ENCODE measurements at places on chromosomes 2 and 18.

- peak; percentile 67 for DNase-seq
Measured at GRCh38 chr18:55425698-55426097, 162.3 kb downstream of the TCF4 start.

DNA sequence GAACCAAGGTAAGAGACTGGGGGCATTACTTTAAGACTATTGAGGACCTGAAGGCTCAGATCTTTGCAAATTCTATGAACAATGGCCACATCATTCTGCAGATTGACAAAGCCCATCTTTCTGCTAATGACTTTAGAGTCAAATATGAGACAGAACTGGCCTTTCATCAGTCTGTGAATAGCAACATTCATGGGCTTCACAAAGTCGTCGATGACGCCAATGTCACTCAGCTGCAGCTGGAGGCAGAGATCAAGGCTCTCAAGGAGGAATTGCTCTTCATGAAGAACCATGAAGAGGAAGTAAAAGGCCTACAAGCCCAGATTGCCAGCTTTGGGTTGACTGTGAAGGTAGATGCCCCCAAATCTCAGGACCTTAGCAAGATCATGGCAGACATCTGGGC, 43.8 kb upstream of the SLC4A10 start:
- no peak for DNase-seq

GRCh38 chr2:38709567-38710194, 41.5 kb downstream of the SRSF7 start:
- no peak for DNase-seq

- DNase-seq: no peak
Measured at GRCh38 chr2:64757126-64757525, 103.4 kb upstream of the SERTAD2 start.

DNA sequence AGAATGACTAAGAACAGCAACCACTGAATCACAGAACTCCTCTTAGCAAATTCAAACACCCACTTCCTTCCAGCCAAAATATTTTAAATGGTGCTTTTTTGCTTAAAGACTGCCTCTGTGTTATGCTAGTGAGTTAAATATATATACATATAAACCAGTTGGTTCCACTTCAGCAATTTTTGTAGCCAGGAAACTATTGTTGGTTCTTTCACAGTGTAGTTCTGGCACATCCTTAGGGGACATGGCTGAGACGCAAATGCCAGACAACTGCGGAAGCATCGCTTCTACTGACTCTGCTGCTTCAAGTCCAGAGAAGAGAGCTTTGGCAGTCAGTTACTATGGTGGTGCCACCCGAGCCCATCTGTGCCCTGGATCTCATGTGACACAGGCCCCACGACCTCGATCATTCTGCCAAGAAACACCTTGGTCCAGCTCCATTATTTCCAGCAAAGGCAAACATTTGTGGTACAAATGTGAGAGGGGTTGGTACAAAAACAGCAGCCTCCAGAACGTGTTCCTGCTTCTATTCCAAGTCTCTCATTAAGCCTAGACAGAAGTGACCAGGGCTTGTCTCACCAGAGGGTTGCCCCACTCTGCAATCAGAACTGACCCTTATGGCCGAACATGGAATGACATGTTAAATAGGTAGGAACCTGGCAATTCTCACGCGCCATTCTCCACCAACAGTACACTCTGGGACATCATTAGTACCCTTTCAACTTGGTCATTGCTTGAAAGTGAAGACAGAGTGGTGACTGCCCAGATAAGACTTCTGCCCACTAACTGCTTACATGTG, 117.8 kb upstream of the NRP2 start:
- no peak for DNase-seq

GRCh38 chr2:63424329-63425078, 163.8 kb downstream of the WDPCP start:
- DNase-seq: no peak

- DNase-seq: no peak
Measured at GRCh38 chr2:120729406-120730399, 6.0 kb upstream of the GLI2 start.

DNA sequence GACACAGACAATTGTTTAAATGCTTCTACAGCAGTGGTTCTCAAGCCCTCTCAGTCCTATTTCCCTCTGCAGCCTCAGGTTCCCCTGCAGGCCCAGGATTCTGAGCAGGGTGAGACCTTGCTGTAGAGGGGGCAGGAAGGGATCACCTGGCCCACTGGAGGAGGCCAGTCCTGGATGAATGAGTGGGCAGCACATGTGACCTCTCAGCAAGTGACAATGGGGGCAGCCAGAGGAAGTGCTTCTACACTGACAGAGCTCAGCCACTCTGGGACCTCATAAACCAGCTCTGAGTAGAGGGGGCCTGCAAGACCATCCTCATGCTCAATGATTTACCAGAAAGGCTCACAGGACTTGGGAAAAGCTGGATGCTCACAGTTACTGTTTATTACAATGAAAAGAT, 63.2 kb downstream of the ASB1 start:
- no peak for DNase-seq

DNA sequence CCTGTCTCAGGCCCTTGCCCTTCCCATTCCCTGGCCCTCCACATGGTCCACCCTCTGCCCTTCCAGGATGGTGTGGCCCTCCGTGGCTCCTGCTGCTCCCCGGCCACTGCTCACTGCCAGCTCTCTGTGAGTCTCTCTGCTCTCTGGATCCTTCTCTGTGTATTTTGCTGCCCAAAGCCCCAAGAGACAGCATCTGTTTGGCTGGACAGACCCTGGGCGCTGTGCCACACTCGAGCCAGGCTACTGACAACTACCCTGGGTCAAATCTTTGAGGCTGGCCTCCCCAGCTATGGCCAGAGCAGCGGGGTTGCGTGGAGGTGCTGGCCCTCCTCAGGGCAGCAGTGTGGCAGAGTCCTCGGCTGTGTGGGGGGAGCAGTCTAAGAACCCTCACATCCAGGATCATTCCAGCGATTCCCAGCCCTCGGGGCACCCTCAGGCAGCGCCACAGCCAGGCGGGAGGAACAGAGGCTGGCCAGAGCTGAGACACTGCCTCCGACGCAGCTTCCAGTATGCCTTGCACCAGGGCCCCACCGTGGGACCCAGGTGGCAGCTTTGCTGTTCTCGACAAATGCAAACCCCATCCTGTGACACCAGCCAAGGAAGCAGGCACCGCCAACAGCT, 139.4 kb upstream of the GLI2 start:
- DNase-seq: no peak

DNA sequence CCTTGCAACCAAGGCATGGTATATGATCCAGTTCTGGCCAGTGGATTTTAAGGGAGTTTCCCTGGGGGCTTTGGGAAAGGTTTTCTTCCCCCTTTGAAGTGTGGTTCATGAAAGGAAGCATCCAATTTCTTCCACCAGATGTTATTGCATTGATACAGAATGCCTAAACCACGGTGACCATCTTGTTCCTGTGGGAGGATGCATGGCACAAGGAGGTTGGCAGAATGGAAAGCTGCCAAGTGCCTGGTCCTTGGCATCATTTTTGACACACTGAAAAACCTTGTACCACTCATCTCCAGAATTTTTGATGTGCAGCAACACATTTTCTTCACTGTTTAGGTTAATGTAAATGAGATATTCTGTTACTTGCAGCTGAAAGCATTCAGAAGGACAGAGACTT, 55.2 kb upstream of the CXCR4 start:
- DNase-seq: no peak

DNA sequence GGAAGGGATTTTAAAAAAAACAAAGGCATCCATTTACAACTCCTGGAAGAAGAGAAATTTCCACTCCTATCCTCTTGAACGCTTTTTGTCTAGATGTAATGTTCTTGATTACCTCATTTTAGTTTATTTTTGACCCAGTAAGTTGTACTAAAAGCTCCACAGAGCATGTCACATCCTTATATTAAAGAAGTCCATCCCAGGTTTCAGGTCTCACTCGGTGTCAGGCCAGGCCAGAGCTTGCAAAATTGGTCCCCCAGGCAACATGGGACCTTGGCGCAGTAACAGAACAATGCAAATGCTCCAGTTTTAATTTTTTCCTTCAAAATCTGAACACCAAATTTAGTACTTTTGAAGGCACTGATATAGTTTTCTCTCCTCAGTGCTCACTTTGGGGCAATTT, 218.4 kb upstream of the REV1 start:
- DNase-seq: no peak

- DNase-seq: no peak
Measured at GRCh38 chr2:96687711-96688640, 45.4 kb downstream of the FER1L5 start.

GRCh38 chr18:67766930-67767329, 250.4 kb upstream of the DSEL start:
- no peak for DNase-seq

DNA sequence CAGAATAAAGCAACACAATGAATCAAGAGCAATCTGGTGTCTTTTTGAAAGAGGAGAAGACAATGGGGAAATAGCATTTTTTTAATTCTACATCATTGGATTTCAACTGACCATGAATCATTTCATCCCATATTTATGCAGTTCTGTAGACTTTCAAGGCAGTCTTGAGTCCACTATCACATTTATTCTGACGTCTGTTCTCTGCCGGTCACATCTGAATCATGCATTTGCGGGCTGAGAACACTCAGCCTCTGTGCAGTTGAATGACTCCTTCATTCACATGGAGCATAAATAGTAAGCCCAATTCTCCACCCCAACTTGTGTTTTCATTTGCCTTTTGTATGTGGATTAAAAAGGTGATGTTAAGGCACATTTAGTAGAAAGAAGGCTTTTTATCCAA, 128.2 kb downstream of the AKAIN1 start:
- no peak for DNase-seq

GRCh38 chr2:205568620-205569019, 113.7 kb upstream of the NRP2 start:
- no peak for DNase-seq

DNA sequence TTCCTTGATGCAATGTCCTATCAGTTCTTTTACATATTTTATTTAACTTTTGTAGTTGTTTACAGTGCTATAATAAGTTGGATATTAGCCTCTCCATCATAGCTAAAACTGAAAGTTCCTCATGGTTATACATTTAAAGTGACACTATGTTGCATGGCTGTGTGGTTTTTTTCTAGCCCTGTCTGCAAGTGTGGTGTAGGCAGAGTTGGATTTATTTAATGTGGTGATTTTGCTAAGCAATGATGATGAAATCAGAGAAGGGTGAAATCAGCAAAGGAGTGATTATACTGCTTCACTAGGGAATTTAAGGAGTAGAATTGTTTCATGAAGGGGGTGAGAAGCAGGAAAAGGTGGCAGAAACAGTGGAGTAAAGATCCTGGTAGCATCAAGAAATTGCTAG, 18.3 kb upstream of the ENOSF1 start:
- no peak for DNase-seq

- DNase-seq: no peak
Measured at GRCh38 chr2:59882822-59883221, 670.6 kb downstream of the BCL11A start.

DNA sequence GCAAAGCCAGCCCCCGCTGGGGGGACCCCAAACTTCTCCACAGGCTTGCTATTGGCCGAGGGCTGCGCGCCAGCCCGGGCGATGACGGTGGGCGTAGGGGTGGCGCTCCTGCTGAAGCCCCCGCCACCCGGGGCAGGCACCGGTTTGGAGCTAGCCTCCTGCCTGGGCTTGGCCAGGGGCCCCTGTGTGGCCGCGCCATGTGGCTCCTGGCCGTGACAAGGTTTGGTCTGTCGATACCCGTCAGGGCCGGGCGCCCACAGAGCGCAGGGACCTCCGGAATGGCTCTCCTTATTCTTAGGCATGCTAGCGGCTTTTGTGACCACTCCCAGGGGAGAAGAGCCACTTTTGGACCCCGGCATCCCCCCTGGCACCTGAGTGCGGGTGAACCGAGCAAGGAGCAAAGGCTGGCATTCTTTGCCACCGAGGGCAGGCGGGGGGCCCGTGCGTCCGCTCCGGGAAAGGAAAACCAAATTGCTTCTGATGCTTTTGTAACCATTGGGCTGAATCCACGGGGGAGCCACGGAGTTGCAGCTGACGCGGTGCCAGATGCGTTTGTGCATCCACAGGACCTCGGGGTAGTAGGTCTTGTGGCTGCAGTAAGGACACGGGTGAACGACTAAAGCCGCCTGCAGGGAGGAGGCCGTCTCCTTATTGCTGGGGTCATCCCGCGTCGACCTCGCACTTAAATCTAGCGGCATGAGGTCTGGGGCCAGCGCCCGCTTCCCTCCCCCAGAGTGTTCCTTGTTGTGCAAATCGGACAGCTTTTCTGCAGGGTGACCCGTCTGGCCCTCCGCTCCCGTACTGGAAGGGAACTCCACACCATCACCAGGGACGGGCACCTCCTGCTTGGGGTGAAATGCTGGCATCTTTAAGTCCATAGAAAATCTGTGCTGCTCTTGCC, 115.6 kb downstream of the ZNF516 start:
- no peak for DNase-seq

DNA sequence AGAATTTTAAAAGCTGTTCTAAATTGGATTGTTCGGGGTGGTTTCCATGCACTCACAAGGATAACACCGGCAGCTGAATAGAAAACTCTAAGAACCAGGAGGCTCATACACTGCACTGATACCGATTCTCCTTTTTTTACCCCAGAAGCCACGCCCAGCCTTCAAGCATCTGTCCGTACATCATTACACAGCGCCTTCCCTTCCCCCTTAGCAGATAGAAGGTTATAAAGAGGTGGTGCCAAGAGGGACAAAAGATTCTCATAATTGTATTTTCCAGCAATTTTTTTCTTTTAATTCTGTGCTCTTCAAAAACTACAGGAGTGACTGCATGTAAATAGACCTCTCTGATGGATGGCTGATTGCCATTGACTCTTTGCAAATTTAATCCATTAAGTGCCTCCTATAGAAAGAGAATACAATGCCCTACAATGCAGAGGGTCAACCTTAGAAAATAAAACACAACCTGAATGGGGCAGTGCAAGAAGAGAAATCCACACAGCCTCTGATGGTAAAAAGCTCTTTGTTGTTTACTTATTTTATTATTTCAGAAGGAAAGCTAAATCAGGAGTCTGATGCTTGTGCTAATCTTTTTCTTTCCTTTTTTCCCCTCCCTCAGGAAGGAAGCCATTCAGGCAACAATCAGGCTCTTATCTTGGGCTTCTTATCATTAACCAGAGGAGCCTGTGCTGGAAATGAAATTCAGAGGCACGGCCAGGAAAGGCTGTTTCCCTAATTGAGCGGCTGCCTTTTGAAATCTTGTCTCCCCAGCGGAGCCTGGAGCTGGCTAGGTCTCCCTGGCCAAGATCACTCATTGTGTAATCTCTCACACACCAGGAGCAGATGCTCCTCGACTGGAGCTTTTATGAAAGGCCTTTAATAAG, 198.9 kb upstream of the NABP1 start:
- DNase-seq: no peak

Measured in NCI-H1417 treated with DMSO at 0.1 percent for 48 hours (cell line).